ENCODE measurements at places on chromosomes 4 and X.

DNA sequence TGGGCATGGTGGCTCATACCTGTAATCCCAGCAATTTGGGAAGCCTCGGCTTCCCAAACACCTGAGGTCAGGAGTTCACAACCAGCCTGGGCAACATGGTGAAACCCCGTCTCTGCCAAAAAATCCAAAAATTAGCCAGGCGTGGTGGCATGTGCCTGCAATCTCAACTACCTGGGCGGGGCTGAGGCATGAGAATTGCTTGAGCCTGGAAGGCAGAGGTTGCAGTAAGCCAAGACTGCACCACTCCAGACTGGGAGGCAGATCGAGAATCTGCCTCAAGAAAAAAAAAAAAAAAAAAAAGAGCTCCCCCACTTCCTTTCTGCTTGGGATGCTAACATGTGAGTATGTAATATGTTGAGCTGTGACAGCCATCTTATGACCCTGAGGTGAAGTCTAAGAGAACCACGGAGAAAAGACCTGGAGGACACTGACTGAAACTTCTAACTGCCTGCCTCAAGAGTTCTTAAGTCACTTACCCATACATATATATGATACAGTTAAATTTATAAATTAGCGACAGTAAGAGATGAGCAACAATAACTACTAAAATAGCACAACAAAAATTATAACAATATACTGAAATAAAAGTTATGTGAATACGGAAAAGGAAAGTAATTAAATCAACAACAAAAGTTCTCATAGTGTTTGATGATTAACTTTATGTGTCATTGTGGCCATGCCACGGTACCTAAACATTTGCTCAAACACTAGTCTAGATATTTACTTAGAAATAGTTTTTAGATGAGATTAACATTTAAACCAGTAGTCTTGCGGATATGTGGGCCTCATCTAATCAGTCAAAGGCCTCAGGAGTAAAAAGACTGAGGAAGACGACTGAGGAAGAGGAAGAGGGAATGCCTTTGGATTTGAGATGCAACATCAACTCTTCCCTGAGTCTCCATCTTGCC lies 178.3 kb downstream of the OPHN1 start:
- DNase-seq: no peak

DNA sequence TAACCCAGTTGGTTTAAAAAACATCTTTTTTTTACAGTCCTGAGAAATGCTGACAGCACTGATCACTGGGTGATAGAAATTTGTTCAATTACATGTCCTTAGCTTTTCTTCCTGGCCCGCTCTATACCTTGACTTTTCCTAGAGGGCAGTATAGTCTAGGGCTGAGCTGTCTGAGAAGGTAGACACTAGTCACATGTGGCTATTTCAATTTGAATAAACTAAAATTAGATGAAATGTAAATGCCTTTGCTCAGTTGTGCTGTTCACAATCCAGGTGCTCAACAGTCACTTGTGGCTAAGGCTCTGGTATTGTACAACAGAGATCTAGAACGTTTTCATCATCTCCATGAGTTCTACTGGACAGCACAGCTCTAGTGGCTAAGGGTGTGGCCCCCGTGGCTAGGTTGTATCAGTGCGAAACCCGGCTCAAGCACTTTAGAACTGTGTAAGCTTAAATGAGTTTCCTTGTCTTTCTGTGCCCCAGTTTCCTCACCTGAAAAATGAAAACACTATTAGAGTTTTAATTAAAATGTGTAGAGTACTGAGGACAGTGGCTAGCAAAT lies 111.6 kb upstream of the WDR17 start:
- DNase-seq: no peak

GRCh38 chr4:69092980-69093568 lies 3.2 kb upstream of the UGT2B7 start:
- DNase-seq: no peak

GRCh38 chr4:19883841-19884240 lies 367.9 kb upstream of the SLIT2 start:
- DNase-seq: no peak

Measured in stimulated activated naive CD8-positive, alpha-beta T cell treated with anti-CD3 and anti-CD28 coated beads, Interleukin-15, Interleukin-2, amounts not matched to agents 100 U/mL and 50 U/mL, for 24 hours (primary cell).